ENCODE measurements at places on chromosomes 7 and 10.

DNA sequence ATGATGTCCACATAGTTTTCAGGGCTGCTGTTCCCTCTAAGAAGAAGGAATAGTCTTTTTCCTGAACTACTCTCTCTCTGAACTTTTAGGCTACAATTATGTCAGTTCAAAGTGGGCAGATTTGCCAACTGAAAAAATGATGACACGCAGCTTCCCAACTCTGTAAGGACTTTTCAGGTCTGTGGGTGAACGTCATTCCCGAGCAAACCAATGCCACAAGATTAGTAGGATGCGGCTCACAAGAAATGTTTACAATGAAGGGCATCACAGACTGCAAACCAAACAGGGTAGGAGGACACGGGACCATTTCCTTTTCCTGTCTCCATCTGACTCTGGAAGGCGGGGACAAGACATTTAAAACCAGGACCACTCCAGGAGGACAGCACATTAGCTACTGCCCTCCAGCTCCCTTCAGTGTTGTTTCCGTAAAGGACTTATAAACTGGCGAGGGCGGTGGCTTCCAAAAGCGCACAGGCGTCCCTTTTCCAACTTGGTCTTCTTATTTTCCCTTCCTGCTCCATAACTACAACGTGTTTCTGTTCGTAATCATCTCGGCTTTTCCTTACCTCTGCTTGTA lies 539 bp upstream of the MKLN1 start:
- peak; percentile 65 for DNase-seq

DNA sequence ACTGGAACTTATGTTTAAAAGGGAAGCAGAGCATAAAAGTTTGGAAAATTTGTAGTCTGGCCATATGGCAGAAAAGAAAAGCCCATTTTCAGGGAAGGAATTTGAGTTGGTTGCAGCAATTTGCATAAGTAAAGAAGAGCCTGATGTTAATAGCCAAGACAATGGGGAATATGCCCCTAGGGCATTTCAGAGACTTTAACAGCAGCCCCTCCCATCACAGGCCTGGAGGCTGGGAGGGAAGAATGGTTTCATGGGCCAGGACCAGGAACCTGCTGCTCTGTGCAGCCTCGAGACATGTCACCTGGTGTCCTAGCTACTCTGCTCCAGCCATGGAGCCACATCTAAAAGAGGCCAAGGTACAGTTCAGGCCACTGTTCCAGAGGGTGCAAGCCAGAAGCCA lies 35.3 kb downstream of the HTR7 start:
- no peak for DNase-seq

DNA sequence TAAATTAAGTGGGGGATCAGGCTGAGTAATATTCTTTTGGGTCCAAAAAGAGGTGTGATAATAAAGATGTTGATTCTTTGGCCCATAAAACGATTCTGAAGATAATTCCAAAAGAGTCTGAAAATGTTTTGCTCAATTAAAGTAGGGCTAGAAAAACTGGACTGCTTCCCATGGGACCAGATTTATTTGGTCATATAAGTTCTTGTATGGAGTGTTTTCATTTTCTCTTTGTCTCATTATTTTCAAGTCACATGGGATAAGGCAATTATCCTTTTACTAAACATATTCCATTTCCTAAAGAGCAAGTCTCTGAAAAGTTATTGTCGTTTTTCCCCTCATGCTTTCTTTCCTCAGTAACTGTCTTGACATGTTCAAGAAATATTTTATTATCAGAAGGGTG lies 41.5 kb downstream of the CDK6 start:
- no peak for DNase-seq

DNA sequence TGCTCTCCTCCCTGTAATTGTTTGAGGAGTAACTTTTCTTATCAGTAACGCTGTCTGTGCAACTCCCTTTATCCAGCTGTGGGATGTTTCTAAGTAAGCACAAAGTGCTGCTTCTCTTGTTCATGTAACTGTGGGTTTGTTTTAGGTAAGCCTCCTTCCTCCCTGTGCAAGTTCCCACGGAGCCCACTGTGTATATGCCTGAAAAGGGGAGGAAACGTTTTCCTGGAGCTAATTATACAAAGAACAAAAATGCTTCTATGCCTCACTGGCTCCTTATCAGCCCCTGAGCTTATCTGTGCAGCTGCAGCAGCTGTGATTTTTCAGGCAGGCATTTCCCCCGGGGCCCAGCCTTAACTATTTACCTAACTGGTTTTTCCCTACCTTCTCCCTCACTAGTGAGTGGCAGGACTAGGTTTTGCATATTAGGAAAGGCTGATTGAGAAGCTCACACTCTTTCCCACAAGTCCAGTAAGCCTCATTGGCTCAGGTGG lies 593.4 kb upstream of the GHITM start:
- no peak for DNase-seq

All from suppressor macrophage treated with lipopolysaccharide for 4 hours (primary cell).